A172 (cell line): ENCODE measurements at places on chromosomes 1 and 21. TPM values are rescaled to one million over a fixed set of nuclear protein-coding genes. Genes with fewer than 3 reads are reported as not detected.

Gene AGT
- 14.6 and 15.2 TPM in 2 replicates for total RNA-seq

GRCh38 chr1:148385371-148386030 is 97.6 kb downstream of the PPIAL4G start:
- no peak for DNase-seq

DNA sequence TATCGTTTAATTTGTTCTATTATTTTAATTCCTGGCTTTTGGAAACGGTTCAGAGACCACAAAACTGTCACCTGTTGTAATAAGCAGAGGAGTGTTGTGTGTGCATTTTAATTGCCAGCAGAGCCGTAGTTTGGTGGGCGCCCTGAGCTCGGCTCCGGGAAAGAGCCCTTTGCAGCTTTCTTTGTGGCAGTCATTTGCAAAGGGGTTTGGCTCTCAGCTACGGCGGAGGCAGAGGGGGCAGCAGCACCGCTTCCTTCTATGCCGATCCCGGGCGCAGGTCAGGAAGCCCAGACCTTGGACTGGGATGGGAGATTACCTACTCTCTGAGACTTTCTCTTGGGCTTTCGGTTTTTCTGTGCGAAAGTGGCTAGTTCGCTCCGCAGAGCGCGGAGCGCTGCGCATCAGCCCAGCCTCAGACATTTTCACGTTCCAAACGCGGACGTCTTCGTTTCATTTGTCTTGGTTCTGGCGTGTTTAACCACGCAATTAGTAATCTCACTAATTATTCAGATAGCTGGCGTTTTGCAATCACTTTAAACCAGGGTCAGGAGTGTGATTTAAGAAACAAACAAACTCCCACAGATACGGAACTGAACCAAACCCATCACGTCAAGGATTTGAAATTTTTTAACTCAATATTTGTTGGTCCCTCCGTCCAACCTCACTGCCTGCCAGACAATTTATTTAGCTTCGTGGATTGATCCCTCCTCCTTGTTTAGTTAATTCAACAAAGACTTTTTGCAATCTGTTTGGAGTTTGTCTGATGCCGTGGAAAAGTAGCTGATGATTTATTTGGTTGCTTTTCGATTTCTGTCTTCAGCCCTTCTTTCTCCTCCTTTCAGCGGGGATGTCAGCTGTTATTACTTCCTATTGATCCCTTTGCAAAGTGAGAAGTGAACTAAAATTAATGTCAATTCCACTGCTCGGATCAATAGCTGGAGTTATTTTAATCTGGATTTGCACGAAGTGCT is 3.9 kb downstream of the RNF220 start:
- no peak for DNase-seq

Gene RXFP4
- total RNA-seq = not detected in 2 replicates

- peak; percentile 33 for DNase-seq
Observed at GRCh38 chr1:206505702-206506355, 1.5 kb upstream of the RASSF5 start.

Gene SMPDL3B
- total RNA-seq = 1.5 TPM in 1 of 2 replicates, not detected in the other

GRCh38 chr1:167499664-167500101 is 18.6 kb downstream of the CD247 start:
- DNase-seq = no peak

Gene XCL1
- not detected in 2 replicates for total RNA-seq

GRCh38 chr1:151837884-151838221 is 1.8 kb downstream of the C2CD4D start:
- no peak for DNase-seq

DNA sequence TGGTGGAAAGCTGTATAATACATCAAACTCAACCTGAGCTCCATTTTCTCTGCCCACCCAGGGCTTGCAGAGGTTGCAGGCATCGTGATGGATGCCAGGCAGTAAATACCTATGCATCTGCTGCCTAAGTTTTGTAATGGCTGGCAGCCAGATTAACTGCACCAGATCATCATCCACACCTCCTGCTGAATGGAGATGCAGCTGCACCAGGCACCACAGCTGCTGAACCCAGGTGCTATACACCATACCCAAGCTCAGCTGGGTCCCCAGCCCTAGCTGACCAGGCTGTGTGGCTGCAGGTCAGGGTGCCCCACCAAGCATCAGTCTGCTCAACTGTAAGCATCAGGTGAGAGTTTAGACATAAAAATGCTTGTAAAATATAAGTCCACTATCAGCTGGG is 6.7 kb upstream of the SNAPIN start:
- DNase-seq = no peak

DNA sequence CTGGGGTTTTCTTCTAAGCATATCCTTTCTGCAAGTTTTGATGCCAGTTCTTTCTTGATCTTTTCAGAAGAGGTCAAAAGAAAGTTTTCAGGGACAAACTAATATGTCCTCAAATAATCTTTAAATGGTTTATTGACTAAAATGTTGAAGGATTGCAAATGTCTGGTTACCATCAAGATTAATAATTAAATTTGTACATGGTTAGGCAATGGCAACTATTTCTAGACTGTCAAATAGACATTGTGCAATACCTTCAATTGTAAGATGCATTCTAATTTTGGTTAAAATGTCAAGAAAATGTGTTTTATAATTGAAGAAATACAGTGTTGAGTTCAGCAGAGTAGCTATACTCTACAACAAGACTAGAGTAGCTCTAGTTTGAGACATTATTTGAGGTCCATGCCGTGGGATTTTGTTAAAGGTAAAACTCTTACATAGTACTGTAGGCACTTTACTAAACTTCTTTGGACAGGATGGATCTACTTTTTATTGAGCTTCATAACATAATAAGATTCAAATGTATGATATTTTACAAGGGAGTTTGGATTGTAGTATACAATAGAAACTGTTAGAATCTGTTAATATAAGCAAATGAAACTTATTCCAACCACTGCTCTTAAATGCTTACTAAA is 22.6 kb downstream of the MAEL start:
- no peak for DNase-seq

- no peak for DNase-seq
Observed at GRCh38 chr1:30742963-30743559, 14.5 kb downstream of the LAPTM5 start.

DNA sequence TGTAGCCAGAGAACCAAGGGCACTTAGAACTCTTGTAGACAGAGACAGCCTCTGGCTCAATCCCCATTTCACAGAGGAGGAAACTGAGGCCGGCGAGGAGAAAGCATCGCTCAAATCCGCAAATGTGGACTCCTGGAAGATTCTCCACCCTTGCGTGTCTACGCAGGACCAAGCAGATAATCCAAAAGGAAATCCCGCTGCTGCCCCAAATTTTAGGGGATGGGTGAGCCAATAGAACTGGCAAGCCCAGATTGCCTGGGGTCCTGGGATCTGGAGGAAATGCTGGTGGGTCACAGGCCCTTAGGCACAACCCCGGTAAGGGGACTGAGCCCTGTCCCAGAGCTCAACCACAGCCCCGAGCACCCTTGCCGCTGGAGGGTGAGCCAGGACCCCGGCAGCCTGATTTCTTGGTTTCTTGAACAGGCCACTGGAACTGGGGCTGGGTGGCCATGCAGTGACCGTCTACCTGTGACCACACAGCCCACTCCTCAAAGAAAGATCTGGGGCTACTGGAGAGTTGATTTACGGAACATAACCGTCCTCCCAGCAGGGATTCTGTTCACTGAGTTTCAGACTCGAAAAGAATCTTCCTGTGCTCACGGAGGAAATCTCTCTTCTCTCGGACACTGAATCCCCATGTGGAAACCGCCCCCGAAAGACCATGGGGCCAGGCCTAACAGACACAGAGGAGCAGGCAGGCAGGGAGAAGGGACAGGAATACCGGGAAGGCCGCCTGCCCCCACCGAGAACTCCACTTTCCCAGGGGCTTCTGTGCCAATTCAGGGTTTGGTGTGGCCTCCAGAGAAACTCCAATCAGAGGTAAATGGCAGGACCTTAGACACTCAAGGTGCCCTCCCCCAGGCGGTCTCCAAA is 238.4 kb downstream of the NPHP4 start:
- DNase-seq = no peak

GRCh38 chr1:150456146-150456647 is 31.0 kb upstream of the TARS2 start:
- DNase-seq = no peak

DNA sequence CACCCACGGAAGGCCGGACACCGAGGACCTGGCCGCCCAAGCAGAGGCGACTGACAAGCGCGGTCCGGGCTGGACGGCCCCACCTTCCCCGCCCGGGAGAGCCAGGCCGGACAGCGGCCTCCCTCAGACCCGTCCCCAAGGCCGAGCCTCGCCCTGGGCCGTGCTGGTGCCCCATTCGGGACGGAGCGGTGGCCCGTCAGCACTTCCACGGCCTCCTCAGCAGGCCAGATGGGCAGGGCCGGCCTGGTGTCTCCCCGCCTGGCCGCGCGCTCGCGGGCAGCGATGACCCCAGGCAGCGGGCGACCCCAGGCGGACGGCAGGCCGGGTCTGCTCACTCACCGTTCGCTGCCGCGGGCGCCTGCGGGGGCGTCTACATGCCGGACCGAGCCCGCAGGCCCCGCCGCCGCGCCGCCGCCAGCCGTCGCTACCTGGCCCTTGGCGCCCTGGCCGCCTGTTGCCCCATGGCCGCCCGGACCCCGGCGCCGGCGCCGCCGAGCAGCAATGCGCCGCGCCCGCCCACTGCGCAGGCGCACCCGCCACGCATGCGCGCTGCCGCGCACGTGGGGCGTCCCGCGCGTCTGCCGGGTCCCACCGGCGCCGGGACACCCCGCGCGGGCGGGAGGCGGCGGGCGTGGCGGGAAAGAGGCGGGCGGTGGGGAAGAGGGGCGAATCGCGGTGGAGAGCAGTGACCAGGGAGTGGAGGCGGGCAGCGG is at the start of gene NADK:
TSS of gene NADK (minus strand) at position 521 of the 713 bp plus-strand sequence. CDS start 13,064 bp downstream, outside the sequence.
- no peak for DNase-seq

DNA sequence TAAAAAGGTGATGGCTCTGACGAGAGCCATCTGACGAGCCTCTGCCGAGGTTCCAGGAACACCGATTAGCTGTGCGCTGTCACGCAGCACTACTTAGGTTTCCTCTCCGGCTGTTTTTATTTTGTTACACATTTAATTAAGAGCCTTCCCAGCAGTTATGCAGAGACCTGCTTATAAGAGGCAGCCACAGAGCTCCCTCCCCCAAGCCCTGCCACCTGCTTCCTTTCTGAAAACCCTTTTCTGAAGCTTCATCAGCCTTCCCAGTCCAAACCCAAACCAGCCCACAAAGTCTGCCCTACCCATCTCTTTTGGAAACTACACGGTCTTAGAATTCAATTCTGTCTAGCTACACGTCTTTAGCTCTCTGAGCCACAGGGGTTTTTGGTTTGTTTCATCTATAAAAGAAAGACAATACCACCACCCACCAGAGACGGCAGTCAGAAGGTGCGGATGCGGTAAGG is 49.1 kb downstream of the ERI3 start:
- DNase-seq = no peak

Gene CACNA1S
- not detected in 2 replicates for total RNA-seq

DNA sequence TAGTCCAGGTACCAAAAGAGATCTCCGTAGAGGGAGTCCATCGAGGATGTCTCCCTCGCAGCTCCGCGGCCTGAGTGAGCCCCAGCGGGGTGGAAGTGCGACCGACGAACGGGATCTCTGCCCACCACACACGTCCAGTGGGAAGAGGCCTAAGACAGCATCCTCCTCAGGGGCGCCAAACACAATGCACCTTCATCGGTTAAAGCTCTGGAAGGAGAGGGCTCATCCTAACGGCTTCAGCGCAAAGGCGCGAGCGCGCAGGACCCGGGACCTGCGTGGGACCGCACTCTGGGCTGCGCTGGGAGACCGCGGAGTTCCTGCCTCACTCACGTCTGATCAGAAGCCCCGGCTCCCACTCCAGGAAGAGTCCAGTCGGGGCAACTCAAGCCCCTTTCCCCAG is 7.6 kb downstream of the SLC25A24 start:
- DNase-seq = no peak

- no peak for DNase-seq
Observed at GRCh38 chr21:39050841-39051587, 132.2 kb downstream of the PSMG1 start.

DNA sequence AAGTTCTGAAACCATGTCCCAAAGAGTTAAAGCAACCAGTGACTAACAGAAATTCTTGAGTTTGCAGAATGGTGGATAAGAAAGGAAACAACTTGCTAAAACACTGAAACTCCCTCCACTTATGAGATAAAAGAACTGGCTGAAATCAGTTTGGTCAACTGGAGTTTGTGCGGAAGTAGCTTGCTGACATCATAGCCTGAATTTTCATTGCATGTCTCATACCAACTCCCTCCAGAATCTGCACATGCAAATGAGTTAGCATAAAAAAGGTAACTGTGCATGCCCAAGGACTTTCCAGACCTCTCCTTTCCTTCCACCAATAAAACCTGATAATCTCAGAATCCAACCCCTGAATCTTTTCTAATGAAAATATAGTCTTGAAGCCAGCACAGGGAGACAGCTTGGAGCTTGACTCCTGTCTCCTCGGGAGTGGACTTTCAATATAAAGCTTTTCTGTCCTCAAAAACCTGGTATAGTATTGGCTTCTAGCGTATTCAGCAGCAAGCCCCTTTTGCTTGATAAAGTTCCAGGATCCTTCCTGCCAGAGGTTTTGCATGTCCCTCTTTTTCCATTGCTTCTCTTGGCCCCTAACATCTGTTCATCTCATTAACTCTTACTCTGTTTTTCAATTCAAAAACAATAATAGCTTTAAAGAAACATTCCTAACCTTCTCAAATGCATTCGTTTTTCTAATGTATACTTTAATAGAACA is 785.8 kb upstream of the ADGRL4 start:
- no peak for DNase-seq

Gene MIXL1
- total RNA-seq = not detected in 2 replicates

Gene ERG
- total RNA-seq = 0.05 TPM in 1 of 2 replicates, not detected in the other

DNA sequence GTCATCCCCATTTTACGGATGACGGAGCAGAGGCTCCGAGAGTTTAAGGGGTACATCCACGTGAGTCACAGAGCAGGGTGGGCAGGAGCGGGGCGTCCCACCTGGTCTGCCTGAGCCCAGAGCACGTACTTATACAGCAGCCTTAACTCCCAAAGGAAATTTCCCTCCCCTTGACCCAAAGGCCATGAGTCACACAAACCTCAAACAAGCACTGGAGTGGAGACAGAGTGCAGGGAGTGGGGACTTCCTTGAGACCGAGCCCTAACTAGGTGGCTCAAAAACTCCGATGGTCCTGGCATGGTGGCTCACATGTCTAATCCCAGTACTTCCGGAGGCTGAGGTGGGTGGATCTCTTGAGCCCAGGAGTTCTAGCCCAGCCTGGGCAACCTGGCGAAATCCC is 141.6 kb upstream of the KLHDC7A start:
- DNase-seq = peak; percentile 16

DNA sequence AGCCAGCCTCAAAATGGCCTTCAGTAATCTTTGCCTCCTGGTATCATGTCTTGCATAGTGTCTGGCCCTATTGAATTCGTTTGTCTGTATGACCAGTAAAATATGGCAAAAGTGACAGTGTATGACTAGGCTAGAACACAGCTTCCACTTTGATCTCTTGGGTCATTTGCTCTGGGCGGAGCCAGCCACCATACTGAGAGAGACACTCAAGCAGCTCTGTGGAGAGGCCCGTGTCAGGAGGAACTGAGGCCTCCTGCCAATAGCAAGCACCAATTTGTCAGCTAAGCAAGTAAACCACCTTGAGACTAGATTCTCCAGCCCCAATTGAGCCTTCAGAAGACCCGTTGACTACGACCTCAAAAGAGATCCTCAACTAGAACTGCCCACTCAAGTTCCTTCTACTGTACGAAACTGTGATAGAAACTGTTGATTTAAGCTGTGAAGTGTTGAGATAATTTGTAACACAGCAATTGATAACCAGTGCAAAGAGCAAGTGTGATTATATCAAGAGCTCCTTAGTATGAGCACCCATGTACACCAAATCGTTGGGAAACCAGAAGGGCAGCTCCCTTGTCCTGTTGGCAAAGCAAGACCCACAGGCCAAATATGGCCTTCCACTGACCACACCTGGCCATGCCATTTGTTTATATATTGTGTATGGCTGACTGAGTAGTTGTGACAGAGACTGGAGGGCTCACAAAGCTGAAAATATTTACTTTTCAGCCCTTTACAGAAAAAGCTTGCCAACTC is 52.7 kb upstream of the SERBP1 start:
- DNase-seq = no peak

GRCh38 chr1:184329962-184330868 is 56.6 kb upstream of the C1orf21 start:
- no peak for DNase-seq
